ENCODE measurements at places on chromosomes 6 and 20.

GRCh38 chr6:89792881-89793280, 26.7 kb downstream of the MDN1 start:
- DNase-seq = no peak

DNA sequence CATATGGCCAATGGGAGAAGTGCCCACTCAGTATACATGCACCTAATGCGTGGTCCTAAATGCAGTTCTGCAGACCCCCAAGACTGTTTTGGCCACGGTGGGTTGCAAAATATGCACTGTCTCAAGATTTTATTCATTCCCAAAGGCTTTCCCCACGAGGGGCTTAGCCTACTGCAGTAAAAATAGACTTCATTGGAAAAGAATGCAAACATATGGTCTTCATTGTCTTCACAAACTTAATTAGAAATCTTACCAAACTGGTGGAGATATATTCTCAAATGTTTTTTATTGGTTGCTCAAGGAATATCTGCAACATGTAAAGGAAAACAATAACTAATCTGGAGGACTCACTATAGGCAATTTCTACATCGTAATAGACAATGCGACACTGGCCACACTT, 31.6 kb upstream of the PRL start:
- no peak for DNase-seq

DNA sequence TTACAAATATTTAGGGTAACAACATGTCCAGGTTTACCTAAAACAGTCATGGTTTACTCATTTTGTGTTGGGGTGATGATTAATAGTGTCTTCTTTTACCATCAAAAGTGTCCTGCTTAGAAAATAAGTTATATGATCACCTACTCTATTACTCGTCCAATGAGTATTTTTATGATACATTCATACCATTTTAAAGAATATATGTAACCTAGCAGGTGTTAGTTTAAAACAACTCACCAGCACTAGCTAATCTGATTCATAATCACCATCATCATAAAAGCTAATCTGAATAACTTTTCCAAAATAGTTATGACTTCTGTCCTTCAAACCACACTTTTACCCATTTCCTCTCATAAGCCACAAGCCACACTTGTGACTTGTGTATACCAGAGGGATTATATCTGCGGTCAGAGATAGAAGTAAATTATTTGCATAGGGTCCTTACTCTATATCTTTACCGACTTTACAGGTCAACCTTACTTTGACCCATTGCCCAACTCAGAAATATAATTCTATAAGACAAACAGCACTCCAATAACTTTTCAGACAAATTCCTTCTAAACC, 33.3 kb upstream of the NRN1 start:
- no peak for DNase-seq

DNA sequence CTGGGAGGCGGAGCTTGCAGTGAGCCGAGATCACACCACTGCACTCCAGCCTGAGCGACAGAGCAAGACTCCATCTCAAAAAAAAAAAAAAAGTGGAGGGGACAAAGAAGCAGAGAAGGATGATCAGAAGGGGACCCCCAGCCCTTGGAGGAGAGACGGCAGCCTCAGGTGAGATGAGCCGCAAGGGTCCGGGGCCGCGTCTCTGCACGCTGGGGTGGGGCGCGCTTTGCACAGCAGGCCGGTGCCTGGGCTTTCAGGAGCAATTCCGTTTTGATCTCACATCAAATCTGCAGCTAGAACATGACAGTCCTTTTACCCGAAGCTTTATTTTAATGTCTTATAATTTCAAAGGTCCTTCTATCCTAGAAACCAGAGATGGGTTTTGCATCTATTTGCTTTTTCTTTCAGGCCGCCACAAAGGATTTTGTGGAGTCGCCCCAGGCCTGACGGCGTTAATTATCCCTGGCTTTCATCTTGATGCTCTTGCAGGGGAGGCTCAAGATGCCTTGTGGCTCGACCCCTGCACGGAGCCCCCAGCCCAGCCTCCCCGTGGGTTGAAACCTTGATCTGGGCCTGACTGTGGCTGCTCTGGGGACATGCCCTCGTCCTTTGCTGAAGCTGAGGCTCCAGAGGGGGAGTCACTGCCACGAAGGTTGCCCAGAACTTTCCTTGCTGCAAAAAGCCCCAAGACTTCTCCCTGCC, 17.3 kb downstream of the HRH3 start:
- DNase-seq = no peak

DNA sequence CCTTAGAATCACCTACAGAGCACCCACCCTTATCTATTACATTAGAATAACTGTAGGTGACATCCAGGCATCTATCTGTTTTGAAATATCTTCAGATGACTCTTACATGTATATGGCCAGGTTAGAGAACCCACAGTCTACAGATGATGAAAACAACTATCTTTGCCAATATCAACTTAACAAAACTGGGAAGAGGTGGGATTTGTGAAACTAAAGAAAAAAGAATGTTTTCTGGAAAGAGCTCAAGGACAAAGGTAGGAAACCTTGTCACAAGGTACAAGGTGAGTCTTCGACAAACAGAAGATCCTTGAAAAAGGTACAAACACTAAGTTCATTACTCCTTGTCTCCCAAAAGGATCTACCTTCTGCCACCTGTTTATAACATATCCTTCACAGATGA, 47.0 kb upstream of the DST start:
- DNase-seq = no peak

DNA sequence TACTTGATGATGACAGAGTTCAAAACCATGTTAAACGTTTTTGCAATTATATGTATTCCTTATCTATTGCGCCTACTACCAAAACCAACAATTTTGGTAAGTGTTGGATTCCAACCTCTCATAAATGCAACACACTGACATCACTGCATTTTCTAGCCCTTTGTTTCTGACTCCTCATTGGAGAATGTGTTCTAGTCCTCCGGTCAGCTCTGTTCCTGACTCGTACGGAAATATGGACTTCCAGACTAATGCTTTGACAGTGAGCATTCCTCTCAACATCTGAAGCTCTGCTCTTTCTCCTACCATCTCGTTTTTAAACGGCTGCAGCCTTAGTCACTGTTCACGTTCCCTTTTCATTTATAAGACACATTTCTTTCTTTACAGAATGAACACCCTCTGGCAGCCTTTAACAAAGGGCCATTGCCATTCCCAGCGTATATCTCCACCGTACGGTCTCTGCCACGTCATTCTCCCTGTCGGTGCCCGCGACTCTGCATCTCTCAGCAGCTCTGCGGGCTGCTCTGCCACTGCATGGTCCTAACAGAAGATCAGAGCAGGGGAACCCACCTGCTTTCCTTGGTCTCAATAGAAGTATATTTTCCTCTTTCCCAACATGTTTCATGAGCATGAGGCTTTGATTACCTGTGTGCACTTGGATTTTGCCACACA, 103.0 kb upstream of the SYNDIG1 start:
- no peak for DNase-seq

DNA sequence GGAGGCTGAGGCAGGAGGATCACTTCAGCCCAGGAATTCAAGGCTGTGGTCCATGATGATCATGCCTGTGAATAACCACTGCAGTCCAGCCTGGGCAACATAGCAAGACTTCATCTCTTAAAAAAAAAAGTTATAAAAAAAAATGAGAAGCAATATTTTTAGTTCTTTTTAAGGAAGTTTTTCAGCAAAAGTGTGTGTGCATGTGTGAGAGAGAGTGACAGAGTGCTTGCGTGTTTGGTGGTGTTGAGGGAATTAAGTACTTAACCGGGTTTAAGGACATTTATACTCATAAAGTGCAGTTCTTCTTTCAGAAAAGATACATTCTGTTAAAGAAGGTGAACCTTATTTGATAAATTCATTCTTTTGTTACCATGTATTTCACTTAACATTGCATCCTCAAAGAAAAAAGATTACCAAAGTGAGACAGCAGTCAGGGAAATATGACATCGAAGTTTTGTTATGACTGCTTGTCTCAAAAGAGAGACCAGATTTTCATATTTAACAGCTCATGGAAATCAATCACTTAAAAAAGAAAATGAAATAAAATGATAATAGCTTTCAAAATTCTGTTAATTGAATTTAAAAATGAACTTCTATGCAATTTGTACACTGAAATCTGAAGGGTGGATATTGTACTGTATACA, 254.7 kb downstream of the ARHGAP18 start:
- DNase-seq = no peak

- DNase-seq = peak; percentile 49
These were observed 22.5 kb downstream of the MOCS3 start for GRCh38 chr20:50980851-50981713.

DNA sequence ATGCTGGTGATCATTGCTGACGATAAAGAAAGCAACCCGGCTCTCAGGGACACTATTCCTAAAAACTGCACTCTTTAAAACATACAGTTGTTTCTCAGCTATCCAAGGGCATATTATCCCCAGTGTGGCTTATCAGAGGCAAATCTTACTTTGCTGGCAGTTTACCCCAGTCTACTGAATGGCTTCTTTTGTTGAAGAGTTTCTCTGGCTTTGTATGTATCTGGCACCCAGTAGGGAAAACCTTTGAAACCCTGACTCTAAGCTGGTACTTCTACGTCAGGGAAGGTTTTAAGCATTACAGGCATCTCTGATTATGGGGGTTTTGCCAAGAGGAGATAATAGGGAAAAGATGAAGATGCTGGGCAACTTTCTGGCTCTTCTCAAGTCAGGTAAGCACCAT, 637.6 kb upstream of the CHD6 start:
- DNase-seq = no peak

DNA sequence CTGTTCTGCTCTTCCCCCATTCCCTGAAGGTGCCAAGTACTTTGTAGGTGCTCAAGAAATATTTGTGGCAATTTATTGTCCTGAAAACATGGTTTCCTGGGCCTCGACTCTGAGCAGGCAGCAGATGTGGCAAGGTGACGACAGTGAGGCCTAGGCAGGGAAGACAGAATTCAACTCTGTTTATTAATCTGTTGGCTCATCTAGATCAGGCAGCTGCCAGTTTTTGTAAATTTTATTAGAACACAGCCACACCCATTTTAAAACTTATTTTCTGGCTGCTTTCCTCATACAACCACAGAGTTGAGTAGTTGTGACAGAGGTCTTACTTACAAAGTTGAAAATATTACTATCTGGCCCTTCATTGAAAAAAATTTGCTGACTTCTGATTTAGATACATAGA, 24.5 kb downstream of the MAPK14 start:
- DNase-seq = no peak

GRCh38 chr6:98514073-98514720, 320.2 kb upstream of the POU3F2 start:
- DNase-seq = no peak

GRCh38 chr6:165798991-165799390, 135.9 kb upstream of the PDE10A start:
- no peak for DNase-seq

DNA sequence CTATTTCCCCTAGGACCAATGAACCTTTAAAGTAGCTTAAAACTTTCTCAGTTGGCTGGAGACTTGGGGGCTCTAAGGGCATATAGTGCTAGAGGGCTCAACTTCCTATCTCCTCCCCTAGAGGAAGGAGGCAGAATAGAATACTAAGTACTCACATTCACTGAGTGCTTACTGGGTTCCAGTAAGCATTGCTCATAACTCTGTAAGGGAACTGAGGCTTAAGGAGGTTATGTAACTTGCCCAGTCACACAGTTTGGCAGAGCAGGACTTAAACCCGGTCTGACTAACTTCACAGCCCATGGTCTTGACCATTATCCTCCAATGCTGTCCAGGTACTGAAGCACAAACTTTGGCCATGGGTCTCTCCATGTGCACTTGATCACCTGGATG, 12.5 kb downstream of the SESN1 start:
- DNase-seq = no peak

GRCh38 chr6:109799664-109800063, 108.6 kb downstream of the FIG4 start:
- no peak for DNase-seq

DNA sequence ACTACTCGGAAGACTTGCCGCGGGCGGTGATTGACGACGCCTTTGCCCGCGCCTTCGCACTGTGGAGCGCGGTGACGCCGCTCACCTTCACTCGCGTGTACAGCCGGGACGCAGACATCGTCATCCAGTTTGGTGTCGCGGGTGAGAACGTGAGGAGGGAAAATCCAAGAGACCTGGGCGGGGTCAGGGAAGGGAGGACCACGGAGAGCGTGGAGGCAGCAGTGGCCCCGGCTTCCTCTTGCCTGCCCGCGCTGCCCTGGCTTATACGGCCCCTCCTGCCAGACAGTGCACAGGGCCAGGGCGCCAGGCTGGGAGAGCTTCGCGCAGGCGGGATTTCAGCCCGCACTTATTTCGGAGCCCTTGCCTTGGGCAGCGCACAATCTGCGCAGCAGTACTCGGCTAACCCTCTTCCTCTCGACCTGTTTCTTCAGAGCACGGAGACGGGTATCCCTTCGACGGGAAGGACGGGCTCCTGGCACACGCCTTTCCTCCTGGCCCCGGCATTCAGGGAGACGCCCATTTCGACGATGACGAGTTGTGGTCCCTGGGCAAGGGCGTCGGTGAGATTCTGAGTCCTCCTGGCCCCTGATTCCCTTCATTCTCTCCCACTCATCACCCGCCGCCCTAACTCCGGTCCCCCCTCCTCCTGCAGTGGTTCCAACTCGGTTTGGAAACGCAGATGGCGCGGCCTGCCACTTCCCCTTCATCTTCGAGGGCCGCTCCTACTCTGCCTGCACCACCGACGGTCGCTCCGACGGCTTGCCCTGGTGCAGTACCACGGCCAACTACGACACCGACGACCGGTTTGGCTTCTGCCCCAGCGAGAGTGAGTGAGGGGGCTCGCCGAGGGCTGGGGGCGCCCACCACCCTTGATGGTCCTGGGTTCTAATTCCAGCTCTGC, 2.0 kb downstream of the MMP9 start:
- DNase-seq = no peak

DNA sequence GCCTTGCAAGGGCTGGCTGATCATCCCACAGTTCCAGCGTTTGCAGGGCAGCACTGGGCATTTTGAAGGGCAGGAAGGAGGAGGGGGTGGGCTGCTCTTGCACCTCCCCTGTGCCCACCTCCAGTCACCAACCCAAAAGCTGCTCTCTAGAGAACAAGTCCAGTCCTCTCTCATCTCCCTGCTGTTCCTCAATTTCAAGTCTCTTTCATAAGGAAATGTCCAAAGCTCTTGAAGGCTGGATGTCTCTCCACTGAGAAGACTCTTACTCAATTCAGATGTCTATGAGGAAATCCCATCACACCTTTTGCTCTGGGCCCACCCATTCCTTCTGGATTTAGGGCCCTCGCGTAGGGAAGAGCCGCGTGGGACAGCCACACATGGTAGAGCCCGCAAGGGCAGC, 31.7 kb downstream of the WRNIP1 start:
- no peak for DNase-seq

- DNase-seq = no peak
These were observed 17.2 kb downstream of the CSE1L start for GRCh38 chr20:49063279-49063678.

DNA sequence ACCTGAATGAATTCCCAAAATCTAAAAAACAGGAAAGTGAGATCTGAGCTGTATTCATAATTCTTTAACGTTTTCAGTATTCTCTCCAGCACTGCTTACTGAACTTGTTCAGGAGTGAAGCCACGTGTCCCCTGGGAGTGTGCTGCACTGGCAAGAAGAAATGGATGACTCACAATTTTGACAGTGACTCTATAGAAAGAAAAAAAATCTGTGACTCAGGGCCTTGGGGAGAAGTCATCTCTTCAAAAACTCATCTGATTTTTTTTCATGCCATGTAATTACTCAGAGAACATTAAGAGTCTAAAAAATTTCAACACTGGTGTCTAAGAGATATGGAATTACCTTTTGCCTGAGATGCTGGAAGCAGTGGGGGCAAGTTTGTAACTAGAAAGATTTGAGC, 39.7 kb downstream of the ANKEF1 start:
- DNase-seq = no peak
